ENCODE measurements at places on chromosomes 2 and 18. TPM values are rescaled to one million over a fixed set of nuclear protein-coding genes. Genes with fewer than 3 reads are reported as not detected.

GRCh38 chr18:14784133-14784532 is 36.2 kb downstream of the ANKRD30B start:
- H3K4me3 ChIP-seq = no peak overlapping the region
- no peaks in the 10 kb centered on the region for H3K27me3 ChIP-seq
- no peaks in the 10 kb centered on the region for H3K4me1 ChIP-seq
- H3K36me3 ChIP-seq = no peaks in the 10 kb centered on the region
- no peak overlapping the region for H3K27ac ChIP-seq

Gene PLEKHB2
- total RNA-seq = 40.5 TPM

GRCh38 chr18:52937840-52938239 is 597.8 kb downstream of the DCC start:
- no peak for DNase-seq
- H3K27ac ChIP-seq = no peak overlapping the region
- H3K4me1 ChIP-seq = no peaks in the 10 kb centered on the region

GRCh38 chr2:29382486-29382885 is 267.3 kb downstream of the CLIP4 start:
- no peak overlapping the region for H3K4me3 ChIP-seq
- DNase-seq = no peak
- no peaks in the 10 kb centered on the region for H3K4me1 ChIP-seq
- H3K36me3 ChIP-seq = no peaks in the 10 kb centered on the region
- H3K27ac ChIP-seq = no peak overlapping the region

GRCh38 chr18:10170375-10170774 is 256.6 kb downstream of the VAPA start:
- no peaks in the 10 kb centered on the region for H3K36me3 ChIP-seq
- no peak overlapping the region for H3K4me3 ChIP-seq
- no peaks in the 10 kb centered on the region for H3K27me3 ChIP-seq
- DNase-seq = no peak

DNA sequence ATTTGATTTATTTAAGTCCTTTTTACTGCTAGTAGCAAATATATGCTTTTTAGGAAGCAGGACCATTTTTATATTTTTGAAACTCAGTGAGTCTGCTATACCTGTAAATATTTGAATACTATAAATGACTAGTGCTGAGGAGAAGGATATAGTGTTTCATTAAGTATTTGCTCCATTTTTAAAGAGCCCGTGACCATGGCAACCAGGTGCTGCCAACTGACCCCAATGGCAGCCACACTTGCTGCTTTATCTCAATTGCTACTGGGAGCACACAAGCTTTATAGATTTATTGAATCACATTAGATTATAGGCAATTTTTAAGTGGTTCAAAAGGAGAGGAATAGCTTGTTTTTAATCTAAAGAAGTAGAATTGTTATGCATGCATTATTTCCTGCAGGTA is 142.0 kb downstream of the SCG2 start:
- DNase-seq = no peak
- H3K4me1 ChIP-seq = peaks cover 6% of the 10 kb centered on the region
- no peak overlapping the region for H3K27ac ChIP-seq
- H3K27me3 ChIP-seq = no peaks in the 10 kb centered on the region
- H3K4me3 ChIP-seq = no peak overlapping the region

Gene TXNDC2
- not detected for total RNA-seq

DNA sequence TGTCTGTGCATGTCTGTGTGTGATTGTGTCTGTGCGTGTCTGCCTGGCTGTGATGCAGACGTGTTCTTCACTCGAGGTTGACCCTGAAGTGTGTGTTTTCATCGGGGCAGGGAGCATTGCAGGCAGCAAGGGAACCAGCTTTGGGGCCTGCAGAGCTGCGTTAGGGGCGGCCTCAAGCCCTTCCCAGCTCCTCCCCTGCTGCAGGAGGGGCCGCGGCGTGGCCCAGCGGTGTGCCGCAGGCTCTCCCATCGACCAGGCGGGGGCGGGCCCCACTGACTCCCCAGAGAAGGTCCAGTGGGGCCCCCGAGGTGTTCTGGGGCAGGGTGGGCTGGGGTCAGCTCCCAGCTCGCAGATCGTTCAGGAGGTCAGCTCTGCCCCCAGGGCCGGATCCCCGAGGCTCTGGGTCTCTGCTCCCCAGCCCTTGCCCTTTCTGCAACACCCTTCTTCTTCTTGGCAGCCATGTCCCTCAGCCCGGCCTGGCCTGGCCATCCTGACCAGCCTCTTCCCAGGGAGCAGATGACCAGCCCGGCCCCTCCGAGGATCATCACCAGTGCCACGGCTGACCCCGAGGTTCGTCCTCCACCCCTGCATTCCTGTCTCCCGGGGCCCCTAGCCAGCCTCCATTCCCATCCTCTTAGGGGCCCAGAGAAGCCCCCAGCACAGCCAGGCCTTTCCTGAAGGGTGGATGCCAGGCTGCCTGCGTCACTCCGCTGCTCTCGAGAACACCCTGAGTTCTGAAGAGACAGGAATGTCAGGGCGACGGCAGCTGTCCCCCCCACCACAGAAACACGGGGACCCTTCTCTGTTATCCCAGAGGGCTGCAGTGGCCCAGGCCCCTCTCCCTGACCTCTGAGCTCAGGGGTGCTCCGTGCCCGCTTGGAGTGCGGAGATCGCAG is 11.1 kb upstream of the KLHL30 start:
- no peaks in the 10 kb centered on the region for H3K36me3 ChIP-seq
- H3K27ac ChIP-seq = no peak overlapping the region
- no peak overlapping the region for H3K4me3 ChIP-seq
- no peaks in the 10 kb centered on the region for H3K4me1 ChIP-seq
- no peak for DNase-seq

Gene SGPP2
- 2.1 TPM for total RNA-seq

Gene ABCB11
- total RNA-seq = 0.12 TPM

GRCh38 chr2:183348492-183348891 is 224.2 kb downstream of the NUP35 start:
- H3K27me3 ChIP-seq = no peaks in the 10 kb centered on the region
- no peaks in the 10 kb centered on the region for H3K36me3 ChIP-seq
- no peak overlapping the region for H3K4me3 ChIP-seq
- no peaks in the 10 kb centered on the region for H3K4me1 ChIP-seq

- no peak overlapping the region for H3K4me3 ChIP-seq
- H3K4me1 ChIP-seq = no peaks in the 10 kb centered on the region
- DNase-seq = peak; percentile 82
- H3K27ac ChIP-seq = peak overlapping the region; percentile 45
- H3K27me3 ChIP-seq = no peaks in the 10 kb centered on the region
Observed at GRCh38 chr2:47225061-47225783, 70.1 kb upstream of the STPG4 start.

Gene RAPH1
- total RNA-seq = 17.4 TPM

Gene DYNC2LI1
- 16.4 TPM for total RNA-seq

- no peak overlapping the region for H3K4me3 ChIP-seq
- no peaks in the 10 kb centered on the region for H3K4me1 ChIP-seq
Observed at GRCh38 chr2:74081030-74081762, 66.5 kb downstream of the BOLA3 start.

DNA sequence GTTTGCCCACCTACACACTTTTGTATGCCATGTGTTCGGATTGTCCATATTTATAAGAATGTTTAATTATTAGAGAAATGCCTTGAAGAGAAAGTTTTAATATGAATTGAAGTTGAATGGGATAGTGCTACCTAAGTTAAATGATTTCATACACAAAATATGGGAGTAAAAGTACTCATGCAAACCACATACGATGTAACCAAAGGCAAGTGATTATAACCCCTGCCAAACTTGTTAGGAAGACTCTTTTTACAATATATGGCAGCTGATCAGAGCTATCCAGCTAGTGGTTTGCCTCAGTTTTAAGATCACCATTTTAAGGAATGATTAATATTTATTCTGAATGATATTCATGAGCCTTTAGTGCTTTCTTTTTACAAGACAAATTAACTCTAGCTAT is 106.7 kb downstream of the MYO1B start:
- no peaks in the 10 kb centered on the region for H3K36me3 ChIP-seq
- no peak for DNase-seq
- no peaks in the 10 kb centered on the region for H3K27me3 ChIP-seq
- no peak overlapping the region for H3K27ac ChIP-seq
- peaks cover 4% of the 10 kb centered on the region for H3K4me1 ChIP-seq
- H3K4me3 ChIP-seq = no peak overlapping the region

DNA sequence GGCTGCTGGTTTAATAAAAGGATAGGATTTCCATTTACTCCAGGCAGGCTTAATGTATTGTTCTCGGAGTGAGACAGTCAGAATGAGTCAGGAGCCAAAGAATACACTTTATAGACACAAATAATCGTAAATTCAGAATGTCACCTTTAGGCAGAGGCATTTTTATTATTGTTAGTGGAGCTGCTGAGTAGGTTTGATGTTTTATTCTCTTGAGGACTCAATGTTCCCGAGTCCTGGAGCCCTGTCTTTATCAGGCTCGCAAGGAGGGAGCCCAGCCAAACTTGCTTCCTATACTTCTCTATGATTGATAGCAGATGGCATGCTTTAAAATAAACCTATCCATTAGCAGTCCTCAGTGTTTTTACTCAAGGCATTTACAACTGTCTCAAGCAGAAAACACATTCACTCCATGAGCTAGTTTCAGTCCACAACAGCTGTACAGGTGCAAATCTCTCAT is 492.3 kb upstream of the ZEB2 start:
- peaks cover 16% of the 10 kb centered on the region for H3K4me1 ChIP-seq
- no peak overlapping the region for H3K4me3 ChIP-seq
- H3K27me3 ChIP-seq = no peaks in the 10 kb centered on the region
- peak overlapping the region; percentile 40 for H3K27ac ChIP-seq
- H3K36me3 ChIP-seq = no peaks in the 10 kb centered on the region
- DNase-seq = no peak

GRCh38 chr2:76197428-76197827 is 486.7 kb upstream of the GCFC2 start:
- DNase-seq = no peak
- H3K36me3 ChIP-seq = no peaks in the 10 kb centered on the region
- H3K27me3 ChIP-seq = no peaks in the 10 kb centered on the region
- no peak overlapping the region for H3K27ac ChIP-seq
- no peaks in the 10 kb centered on the region for H3K4me1 ChIP-seq

DNA sequence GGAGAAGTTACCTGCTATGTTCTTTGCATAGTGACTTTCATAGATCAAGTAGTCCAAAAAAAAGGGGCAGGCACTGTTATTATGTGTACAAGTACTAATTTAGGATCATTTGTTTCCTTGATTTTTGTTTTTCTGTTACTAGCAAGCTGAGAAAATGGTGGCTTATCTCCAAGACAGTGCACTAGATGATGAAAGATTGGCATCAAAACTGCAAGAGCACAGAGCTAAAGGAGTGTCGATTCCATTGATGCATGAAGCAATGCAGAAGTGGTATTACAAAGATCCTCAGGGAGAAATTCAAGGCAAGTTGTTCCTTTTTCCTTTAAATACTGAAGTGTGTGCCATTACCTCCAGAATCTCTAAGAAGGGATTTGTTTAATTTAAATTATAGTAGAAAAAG is 19.6 kb upstream of the KCNJ13 start:
- H3K27ac ChIP-seq = no peak overlapping the region
- H3K36me3 ChIP-seq = peaks cover 76% of the 10 kb centered on the region
- H3K27me3 ChIP-seq = no peaks in the 10 kb centered on the region
- no peak overlapping the region for H3K4me3 ChIP-seq

- H3K36me3 ChIP-seq = no peaks in the 10 kb centered on the region
- DNase-seq = no peak
- no peak overlapping the region for H3K4me3 ChIP-seq
- H3K27me3 ChIP-seq = no peaks in the 10 kb centered on the region
- H3K4me1 ChIP-seq = peaks cover 23% of the 10 kb centered on the region
Observed at GRCh38 chr2:127047054-127047453, 59.9 kb downstream of the BIN1 start.

- H3K4me1 ChIP-seq = no peaks in the 10 kb centered on the region
- no peaks in the 10 kb centered on the region for H3K36me3 ChIP-seq
- H3K27me3 ChIP-seq = no peaks in the 10 kb centered on the region
- DNase-seq = no peak
- no peak overlapping the region for H3K4me3 ChIP-seq
Observed at GRCh38 chr2:239271471-239271870, 129.3 kb downstream of the HDAC4 start.

DNA sequence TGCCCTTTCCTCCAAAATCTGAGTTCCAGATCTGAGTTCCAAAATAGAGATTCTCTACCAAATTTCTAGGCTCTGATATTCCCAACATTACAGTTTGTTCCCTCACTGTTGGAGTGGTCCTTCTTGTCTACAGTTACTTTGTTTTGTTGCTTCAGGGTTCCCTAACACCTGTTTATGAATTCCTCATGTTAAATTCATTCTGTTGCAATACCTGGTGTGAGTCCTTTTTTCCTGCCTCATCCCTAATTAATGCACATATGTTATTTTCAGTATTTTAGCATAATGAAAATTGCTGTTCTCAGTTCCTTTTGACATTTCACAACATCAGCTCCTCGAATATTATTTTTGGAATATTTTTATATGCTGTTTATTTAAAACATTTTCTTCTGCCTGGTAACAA is 16.2 kb downstream of the SERPINB13 start:
- H3K4me3 ChIP-seq = no peak overlapping the region
- DNase-seq = no peak
- no peaks in the 10 kb centered on the region for H3K36me3 ChIP-seq
- H3K4me1 ChIP-seq = no peaks in the 10 kb centered on the region
- no peaks in the 10 kb centered on the region for H3K27me3 ChIP-seq

- H3K4me1 ChIP-seq = no peaks in the 10 kb centered on the region
- H3K4me3 ChIP-seq = no peak overlapping the region
- H3K27ac ChIP-seq = no peak overlapping the region
- H3K36me3 ChIP-seq = no peaks in the 10 kb centered on the region
- no peaks in the 10 kb centered on the region for H3K27me3 ChIP-seq
Observed at GRCh38 chr2:138579556-138579955, 78.0 kb downstream of the SPOPL start.
